Tongue (tissue), 3 donors: ENCODE measurements at places on chromosomes 5 and 9.

DNA sequence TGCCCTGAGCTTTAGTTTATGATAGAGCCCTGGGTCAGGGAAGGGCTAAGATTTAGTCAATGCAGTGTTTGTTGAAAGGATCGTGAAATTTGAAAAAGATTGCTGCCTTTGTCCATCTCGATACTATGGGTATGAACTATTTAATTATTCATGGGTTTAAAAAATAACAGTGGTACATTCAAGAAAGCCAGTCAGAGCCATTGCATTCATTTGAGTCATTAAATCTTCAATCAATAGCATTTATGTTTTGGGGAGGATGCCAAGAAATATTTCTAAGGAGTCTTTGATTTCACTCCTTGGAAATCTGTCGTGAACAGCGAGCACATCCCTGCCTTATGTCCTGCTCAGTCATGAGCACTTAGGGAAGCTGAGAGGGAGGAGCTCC is 54.4 kb upstream of the LRRTM2 start:
- no peak for DNase-seq

DNA sequence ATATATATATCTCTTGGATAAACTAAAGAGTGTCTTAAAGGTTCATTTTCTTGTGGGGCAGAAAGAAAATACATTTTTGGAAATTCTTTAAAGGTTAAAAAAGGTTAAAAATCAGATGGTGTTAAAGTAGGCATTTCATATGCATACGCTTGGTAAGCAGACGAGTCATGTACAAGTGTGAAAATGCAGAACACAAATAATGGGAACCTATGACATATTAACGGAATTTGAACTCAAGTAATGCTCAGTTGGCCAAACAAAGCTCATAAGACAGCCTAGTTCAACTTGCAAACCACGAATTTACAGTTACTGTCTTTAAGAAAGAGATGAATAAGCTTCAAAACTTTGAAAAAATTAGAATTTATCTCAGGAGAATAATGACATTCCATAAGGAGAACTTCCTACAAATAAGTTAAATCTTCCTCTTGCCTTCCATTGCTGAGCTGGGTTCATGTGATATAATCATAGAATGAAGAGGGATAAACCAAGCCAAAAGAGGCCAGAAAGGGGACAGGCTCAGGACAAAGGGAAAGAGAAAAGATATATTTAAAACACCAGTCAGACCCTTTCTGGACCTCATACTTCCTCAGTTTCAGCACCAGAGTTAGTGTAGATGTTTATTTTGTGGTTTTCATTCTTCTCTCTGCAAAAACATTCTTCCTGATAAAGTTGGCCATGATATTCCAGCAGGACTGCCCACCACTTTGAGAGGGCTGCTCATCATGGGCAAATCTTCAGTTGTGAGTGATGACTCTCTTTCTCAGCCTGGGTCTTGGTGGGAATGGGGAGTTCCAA is 256.7 kb upstream of the CD180 start:
- no peak for DNase-seq

DNA sequence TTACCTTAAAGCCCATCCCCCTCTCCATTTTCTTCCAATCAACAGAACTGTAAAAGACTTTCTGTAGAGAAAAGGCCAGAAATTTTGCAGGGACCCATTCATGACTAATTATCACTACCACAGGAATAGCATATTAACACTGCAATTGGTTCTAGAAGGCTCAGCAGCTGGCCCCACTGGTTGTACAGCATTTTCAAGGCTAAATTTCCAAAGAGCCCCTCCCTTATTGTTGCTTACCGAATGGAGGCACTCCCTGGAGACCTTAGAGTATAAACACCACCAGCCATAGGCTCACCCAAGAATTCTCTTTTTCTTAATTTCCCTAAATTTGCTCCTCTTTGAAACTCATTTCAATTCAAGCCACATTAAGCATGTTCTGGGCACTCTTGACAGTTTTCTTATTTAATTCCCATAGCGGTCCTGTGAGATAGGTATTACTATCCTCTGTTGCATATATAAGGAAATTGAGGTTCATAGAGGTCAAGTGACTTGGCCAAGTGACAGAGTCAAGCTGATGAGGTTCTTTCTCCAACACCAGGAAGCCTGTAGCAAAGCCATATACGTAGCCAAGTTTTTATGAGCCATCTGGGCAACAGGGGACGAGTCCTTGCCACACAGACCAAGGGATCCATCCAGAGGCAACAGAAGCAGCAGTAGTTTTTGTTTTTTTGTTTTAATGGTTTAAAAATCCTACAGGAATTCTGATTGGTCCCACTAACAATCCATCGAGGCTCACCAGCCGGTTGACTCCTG is 83.9 kb upstream of the NR5A1 start:
- DNase-seq = no peak

- DNase-seq = no peak
Observed at GRCh38 chr5:159061834-159062474, 37.8 kb downstream of the EBF1 start.

- peak; percentile 49 for DNase-seq
Observed at GRCh38 chr5:81749192-81749560, 1.7 kb downstream of the SSBP2 start.

- peak; percentile 62 for DNase-seq
Observed at GRCh38 chr5:127518319-127518621, 830 bp downstream of the PRRC1 start.

- no peak for DNase-seq
Observed at GRCh38 chr9:128933731-128934130, 12.9 kb downstream of the PHYHD1 start.

DNA sequence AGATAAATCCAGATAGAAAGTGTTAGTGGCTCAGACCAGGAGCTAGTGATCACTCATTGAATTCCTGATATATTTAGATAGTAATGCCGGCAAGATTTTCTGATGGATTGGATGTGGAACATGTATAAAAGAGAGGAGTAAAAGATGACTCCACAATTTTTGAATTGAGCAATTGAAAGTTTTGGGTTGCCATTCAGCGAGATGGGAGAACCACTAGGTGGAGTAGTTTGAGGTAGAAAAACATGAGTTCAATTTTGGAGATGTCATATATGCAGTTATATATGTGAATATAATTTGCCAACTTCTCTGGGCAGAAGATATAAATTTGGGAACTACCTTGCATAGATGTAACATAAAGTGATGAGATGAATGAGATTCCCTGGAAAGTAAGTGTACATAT is 502.5 kb upstream of the SEMA6A start:
- no peak for DNase-seq

DNA sequence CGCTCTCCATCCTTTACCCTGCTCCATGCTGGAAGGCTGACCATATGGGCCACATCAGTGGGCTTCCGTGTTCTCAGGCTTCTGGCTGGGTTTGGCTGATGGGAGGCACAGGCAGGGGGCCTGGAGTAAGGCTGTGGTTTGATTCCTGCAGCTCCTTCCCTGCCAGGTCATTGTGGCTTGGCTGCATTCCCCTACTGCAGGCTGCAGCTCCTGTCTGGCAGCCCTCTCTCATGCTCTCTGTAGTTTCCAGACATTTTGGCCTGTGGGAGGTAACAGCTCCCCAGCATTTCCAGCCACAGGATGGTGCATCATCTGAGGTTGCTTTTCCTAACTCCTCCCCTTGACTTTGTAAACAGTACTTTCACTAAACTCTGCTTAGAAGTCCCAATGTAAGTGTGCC is 102.0 kb upstream of the PTPN3 start:
- peak; percentile 50 for DNase-seq

GRCh38 chr5:59117320-59117719 is 534.4 kb downstream of the RAB3C start:
- DNase-seq = no peak

DNA sequence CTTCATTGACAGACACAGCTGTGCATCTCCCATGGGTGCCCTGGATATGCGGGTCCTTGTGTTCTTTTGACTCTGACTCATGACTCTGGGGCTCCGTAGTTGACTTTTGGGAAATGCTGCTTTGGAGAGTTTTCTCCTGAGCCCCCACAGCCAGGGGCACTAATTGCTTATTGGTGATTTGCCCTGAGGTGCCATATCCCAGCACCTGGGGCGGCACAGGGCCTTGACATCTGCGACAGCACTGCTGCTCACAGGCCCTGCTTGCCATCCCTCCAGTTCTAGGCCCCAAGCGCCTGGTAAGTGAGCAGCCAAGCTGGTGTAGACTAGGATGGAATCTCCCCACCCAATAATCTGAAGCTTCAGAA is 75.1 kb downstream of the AMBP start:
- DNase-seq = no peak
